Activated naive CD4-positive, alpha-beta T cell treated with anti-CD3 and anti-CD28 coated beads for 36 hours (primary cell): ENCODE measurements at places on chromosomes 4 and X.

- DNase-seq, result no peak
Measured at GRCh38 chr4:168723020-168723419, 226.2 kb downstream of the PALLD start.

GRCh38 chr4:17958181-17958580, 63.4 kb downstream of the LCORL start:
- DNase-seq, result no peak

DNA sequence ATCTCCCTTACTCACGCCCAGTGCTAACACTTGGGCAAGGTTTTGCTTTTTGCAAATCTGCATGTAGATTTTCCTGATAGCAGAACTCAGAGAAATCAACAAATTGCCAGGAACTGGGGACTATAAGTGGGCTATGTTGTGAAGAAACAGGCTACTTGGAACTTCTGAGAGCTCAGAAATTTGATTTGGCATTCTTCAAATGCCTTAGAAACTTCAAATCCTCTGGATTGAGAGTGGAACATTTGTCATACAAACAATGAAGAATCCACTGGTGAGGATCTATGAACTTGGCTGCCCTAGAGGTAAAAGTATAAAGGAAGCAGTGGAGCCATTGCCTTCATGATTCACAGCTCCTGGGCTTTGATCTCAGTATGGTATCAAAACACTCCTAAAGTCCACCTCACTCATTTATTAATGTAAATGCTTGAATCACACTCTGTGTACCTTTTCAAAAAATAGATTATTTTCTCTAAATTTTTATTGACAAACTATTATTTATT, 126.0 kb downstream of the GLRA3 start:
- DNase-seq, result no peak

- no peak for DNase-seq
Measured at GRCh38 chr4:22932326-22932725, 239.6 kb downstream of the GBA3 start.

DNA sequence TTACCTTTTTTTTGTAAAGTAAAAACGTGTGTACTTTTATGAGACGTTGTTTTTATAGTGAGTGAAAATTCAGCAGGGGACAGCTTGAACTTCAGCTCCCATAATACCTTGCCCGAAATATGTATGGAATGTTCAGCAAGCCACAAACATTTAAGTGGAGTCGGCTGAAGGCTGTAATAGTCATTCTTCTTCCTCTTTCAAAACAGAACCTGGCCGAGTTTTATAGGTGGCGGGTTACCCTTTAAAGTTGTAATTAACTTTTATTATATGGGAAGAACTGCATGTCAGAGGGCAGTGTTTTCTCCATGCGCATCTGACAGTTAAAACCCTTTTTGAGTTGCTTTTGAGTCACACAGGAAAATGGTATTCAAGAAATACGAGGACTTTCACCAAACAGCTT, 50.7 kb downstream of the CLDN34 start:
- no peak for DNase-seq

GRCh38 chr4:111546881-111547280, 598.4 kb upstream of the FAM241A start:
- DNase-seq, result no peak

DNA sequence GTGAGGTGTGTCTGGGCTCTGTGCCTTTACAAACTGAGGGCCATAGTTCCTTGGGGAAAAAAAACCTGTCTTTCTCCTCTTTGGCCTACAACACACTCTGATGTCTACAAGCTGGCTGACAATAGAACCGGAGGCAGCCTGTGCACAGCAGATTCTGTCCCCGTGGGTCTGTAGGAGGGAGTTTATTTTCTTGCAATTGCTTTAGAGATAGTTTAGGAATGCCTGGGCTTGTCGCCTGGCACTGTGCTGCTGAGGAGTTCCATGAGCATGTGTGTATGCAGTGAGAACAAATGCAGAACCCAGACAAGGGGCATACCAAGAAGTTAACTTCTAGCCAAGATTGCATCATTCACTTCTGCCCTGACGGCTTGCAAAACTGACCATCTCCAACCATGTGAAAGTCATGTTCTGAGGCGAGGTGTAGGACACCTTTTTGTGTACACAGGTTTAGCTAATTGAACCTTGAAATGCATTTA, 54.1 kb downstream of the CCNI start:
- DNase-seq, result no peak

DNA sequence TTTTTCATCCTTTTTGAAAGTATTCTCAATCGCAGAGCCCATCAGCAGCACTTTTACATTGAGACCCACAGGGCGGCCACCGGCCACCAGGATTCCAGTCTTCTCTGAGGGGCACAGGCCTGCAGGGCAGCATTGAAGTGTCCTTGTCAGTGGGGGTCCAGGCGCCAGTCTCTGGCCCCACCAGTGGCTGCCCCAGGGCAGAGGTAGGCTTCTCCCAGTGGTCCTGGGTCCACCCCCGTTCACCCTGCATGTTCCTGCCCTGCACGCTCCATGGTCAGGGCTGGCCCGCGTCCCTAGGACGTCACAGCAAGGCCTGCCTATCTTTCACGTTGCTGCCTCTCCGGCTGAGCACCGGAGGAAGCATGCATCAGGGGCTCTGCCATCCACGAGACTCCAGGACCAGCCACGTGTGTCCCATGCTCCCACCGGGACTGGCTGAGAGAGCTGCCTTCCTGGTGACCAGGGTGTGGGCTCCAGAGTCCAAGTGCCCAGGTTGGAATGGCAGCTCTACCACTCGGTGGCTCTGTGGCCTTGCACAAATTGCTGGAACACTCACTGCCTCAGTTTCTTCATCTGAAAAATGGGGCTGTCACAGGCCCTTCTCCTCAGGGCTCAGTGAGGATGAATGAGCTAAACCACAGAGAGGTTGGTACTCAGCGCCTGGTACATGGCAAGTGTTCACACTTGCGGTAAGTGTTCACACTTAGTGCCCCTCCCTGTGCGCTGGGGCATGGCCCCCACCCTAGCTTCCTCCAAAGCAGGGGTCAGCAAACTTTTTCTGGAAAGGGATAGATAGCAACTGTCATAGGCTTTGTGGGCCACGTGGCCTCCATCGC, 30.7 kb upstream of the JAKMIP1 start:
- no peak for DNase-seq

DNA sequence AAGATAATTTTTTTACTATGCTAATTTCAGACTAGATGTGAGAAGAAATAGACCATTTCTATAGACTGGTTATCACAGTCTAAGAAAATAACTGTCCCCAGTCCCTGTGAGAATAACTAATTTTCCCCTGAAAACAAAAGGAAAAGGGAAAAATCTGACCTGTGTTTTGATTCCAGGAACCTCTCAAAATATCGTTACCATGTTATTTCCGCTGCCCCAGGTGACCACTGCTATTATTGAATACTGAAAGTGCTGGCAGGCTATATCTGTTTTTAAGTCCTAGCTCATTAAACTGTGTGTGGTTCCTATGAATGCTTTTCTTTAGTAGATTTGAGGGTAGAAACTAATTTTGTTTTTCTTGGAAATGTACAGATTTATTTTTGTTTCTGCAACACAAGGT, 83.6 kb downstream of the GAB1 start:
- DNase-seq, result no peak

GRCh38 chr4:148062301-148062950, 330.5 kb downstream of the ARHGAP10 start:
- no peak for DNase-seq

- DNase-seq, result peak; percentile 88
Measured at GRCh38 chrX:79270401-79270800, 96.7 kb downstream of the ITM2A start.

DNA sequence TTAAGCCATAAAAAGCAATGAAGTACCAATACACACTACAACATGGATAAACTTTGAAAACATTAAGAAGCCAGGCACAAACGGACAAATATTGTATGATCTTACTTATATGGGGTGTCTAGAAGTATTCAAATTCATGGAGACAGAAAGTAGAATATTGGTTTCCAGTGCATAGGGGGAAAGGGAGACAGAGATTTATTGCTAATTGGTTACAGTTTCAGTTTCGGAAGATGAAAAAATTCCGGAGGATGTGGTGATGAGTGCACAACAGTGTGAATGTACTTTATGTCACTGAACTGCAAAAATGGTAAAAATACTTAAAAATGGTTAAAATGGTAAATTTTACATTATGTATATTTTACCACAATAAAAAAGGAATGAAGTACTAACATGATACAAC, 5.1 kb upstream of the PRDX4 start:
- no peak for DNase-seq
